ENCODE measurements at places on chromosomes 16 and 17. TPM values are rescaled to one million over a fixed set of nuclear protein-coding genes. Genes with fewer than 3 reads are reported as not detected.
A peak's percentile ranks its signal among the peaks of the same experiment; 100 is the strongest.

DNA sequence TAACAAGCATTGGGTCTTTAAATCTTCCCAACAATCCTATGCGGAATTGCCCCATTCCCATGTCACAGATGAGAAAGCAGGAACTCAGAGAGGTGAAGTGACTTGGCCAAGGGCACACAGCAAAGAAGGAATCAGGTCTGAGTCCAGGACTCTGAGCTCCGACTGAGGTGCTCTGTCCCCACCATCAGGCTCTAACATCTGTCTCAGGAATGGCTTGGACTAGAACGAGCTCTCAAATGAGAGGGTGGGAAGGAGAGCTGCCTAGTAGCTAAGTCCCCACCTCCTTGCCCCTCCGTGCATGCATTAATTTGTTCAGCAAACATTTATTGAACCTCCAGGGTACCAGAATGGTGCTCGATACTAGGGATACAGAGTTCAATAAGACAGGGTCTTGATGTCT lies 26.7 kb downstream of the ABCC3 start:
- no peak for DNase-seq

DNA sequence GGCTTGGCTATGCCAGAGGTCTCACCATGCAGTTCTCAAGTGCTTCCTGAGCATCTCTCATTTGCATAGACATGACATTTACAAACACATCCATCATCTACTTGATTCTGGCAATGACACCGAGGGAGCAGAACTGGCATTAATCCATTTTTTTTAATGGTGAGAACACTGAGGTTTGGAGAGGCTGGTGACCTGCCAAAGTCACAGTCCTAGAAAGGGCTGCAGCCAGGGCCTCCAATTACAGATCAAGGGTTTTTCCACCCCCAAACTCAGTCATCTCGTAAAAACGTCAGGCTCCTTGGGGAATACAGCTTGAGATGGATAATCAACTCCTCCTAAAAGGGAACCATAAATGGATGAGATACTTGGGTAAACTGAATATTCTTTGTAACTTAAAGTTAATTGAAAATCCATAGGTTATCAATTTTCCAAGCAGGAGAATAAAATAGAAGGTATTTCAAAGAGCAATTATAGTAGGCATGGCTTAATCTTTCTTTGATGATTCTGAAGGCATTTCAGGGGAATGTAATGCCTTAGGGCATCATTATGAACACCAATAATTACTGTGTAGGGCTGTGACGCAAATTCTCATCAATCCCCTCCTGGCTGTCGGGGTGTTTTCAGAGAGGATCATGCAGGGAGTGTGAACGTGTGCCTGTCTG lies 9.4 kb upstream of the MEOX1 start:
- DNase-seq: no peak

GRCh38 chr17:77212081-77212832 lies 71.5 kb downstream of the SEC14L1 start:
- no peak for DNase-seq

DNA sequence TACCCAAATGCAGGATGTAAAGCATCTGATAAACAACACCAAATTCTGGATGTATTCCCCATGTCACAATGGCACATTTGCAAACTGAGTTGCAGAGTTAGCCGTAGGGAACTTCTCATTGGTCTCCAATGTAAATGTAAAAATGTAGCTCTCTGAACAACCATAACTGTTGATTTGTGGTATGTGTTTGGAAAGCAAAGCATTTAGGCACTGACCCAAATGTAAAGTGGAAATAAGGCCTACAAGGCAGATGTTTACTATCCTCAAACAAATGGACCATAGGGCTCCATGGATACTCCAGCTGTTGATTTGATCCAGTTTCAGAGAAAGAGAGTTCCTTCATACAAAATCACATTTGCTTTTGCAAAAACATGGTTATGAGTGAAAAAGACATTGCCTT lies 223.0 kb upstream of the ELAC2 start:
- DNase-seq: no peak

DNA sequence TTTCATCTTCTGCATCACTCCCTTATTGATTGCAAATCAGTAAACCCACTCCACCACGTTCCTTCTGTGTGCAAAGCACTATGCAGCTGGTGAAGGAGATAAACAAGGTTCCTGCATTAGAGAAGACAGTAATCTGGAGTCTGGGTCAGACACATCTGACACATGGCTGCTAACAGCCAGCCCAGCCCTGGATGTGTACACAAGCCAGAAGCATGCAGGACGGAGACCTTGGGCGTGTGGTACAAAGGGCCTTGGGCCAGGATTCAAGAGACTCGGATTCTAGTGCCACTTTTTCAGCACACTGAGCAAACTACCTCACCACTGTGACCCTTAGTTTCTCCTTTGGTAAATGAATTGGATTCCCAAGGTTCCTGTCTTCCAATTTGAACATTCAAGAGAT lies 86.6 kb upstream of the DNAH9 start:
- DNase-seq: no peak

DNA sequence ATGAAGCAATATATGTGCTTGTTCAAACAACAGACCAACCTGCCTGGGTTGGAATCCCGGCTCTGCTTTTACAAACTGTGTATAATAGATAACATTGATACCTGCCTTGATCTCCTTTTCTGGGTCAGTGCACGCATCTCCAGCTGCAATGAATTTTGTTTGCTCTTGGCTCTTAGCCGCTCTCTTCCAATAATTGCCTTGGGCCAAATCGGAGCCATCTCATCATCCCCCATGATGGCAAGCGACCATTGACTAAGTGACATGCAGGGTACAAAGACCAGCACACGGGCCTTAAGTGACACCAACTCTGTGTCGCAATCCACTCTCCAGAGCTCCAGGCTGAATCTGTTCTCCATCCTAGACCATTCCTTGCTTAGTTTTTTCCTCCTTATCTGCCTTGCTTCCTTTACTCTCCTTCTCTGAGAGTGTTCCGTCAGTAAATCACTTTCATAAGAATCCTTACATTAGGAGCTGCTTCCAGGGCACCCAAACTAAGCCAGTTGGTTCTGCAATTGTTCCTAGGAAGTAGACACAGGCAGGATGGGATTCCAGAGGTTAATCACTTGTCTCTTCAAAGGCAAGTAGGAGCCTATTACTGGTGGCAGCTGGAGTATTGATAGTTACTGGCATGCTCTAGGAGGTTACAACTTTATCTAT lies 134.2 kb downstream of the ABCA8 start:
- DNase-seq: no peak

DNA sequence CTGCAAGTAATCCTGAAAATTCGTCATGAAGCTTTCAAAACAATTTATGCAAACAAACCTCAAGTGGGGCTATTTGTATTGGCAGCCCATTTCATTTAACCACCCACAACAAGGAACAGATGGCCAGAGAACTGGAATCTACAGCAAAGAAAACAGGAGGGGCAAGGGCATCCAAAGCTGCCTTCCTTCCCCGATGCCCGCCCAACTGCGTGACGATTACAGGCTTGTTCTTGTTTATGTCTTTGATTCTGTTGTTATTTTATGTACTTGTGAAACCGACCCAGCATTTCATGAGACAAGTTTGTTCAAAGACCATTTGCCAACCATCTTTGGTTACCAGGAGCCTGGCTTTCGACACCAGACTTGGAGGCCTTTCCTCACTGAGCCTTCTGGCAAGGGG lies 59.1 kb upstream of the IRX6 start:
- DNase-seq: no peak

DNA sequence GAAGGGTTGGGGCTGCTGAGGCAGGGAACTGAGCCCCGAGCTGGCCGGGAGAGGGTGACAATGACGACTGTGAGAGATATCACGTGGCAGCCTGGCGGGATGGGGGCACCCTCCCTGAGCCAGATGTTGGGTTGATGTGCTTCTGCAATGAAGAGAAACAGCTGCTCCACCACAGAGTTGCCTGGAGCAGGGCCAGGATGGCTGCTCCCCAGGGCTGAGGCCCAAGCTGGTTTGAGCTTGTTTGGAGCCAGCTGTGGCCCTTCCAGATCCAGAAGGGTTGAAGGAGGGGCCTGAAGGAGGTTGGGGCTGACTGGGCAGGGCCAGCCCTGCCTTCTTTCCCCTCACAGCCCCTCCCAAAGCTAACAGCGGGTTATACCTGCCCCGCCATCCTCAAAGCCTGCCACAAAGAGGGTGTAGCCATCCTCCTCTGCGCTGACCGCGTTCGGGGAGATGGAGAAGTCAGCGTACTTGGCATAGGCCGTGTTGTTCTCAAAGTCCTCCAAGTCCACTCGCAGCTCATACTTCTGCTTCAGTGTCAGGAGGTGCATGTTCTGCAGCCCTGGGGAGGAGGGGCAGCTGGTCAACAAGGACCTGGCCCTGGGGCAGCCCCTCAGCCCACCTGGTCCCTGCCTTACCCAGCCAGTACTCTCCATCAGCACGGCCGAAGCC lies 2.1 kb downstream of the MFAP4 start:
- DNase-seq: peak; percentile 91

- no peak for DNase-seq
Measured at GRCh38 chr16:49051576-49051975, 230.1 kb downstream of the CBLN1 start.

- no peak for DNase-seq
Measured at GRCh38 chr16:27838536-27839175, 224.9 kb downstream of the GSG1L start.

- no peak for DNase-seq
Measured at GRCh38 chr17:36128411-36128978, 24.9 kb downstream of the CCL4 start.

DNA sequence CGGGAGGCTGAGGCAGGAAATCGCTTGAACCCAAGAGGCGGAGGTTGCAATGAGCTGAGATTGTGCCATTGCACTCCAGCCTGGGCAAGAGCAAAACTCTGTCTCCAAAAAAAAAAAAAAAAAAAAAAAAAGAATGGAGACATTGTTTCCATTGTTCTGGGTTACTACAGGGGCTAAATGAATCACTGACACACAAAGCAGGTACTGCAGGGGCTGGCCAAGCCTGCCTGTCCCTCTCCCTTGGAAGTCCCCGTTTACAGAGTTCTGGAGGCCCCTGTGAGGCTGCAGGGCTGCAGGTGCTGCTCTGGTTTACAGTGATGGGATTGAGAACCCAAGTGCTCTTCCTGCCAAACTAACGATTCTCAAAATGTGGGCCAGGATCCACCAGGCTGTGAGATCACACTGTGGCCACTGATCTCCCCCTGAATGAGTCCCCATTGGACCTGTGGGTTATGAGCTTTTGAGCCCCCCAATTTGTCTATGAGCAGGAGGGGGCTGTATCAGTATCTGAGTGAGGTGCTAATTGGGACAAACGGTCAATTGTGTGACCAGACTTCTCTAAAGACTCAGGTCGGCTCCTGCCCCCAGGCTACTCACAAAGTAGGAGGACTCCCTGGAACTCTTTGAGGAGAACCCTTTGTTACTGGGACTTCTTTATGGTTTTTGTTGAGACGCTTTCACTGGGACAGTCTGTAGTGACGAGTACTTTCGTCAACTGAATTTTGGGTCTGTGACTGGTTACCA lies 39.0 kb downstream of the DNAH17 start:
- no peak for DNase-seq

- no peak for DNase-seq
Measured at GRCh38 chr17:70332356-70333210, 163.3 kb downstream of the KCNJ2 start.

GRCh38 chr16:6698548-6698947 lies 634.1 kb upstream of the RBFOX1 start:
- DNase-seq: no peak

- DNase-seq: no peak
Measured at GRCh38 chr17:42097691-42098631, at the start of gene ZNF385C. Gene ZNF385C (minus strand): TSS chr17:42098473. CDS start chr17:42063056, 35,417 bp downstream.

DNA sequence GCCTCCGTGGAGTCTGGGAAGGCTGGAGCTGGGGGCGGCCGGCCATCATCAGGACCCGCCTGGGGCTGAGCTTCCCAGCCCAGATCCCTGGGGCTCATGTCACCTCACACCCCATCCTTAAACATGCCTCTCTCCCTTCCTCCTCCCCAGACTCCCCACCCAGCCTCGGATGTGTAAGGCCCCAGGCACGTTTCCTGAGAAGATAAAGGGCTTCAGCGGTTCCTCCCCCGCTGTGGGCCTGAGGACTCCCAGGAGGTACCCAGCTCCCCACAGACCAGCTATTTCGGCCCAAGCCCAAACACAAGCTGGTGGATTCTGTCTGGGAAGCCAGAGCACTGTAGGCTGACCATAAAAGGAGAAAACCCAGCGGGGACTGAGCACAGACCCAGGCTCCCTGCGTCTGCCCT lies 49.2 kb downstream of the MYH11 start:
- DNase-seq: peak; percentile 45

DNA sequence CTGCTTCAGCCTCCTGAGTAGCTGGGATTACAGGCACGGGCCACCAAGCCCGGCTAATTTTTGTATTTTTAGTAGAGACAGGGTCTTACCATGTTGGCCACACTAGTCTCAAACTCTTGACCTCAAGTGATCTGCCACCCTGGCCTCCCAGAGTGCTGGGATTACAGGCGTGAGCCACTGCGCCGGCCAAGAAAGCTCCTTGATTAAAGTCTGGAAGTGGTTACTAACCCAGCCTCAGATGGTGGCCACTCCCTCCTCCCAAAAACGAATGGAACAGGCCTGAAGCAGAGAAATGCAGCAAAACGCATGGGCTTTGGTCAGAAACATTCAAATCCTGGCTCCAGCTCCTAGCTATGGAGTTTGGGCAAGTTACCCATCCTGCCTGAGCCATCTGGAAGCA lies 11.3 kb downstream of the FKBP10 start:
- DNase-seq: no peak

GRCh38 chr16:426906-427249 lies 1.4 kb downstream of the RAB11FIP3 start:
- DNase-seq: no peak

DNA sequence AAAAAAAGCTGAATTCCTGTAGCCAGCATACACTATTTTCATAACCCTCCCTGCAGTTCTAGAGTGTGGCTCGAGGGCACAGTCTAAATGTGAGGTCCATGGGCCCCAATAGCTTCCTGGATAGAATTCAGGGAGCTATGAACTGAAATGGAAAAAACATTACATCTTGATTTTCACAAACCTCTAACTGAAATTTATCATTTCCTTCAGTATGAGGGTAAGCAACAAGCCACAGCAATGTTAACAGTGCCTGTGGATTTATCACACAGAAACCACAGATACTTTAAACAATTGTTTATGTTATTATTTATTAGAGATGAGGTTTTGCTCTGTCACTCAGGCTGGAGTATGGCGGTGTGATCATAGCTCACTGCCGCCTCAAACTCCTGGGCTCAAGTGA lies 18.2 kb downstream of the TMEM92 start:
- peak; percentile 49 for DNase-seq

- no peak for DNase-seq
Measured at GRCh38 chr17:33506889-33507650, 214.0 kb upstream of the ASIC2 start.

GRCh38 chr16:27349276-27349675 lies 35.5 kb downstream of the IL4R start:
- DNase-seq: no peak

- DNase-seq: peak; percentile 61
Measured at GRCh38 chr16:88920618-88921590, 54.4 kb upstream of the PABPN1L start.

The TMC8 gene
- not detected for polyA plus RNA-seq

The DCAF7 gene
- 52.4 TPM for polyA plus RNA-seq

The USP43 gene
- not detected for polyA plus RNA-seq

The CHMP6 gene
- 44.2 TPM for polyA plus RNA-seq

The KCNJ12 gene
- 0.13 TPM for polyA plus RNA-seq

The MON1B gene
- 16.8 TPM for polyA plus RNA-seq

The MRPL27 gene
- 156 TPM for polyA plus RNA-seq

The NEUROD2 gene
- polyA plus RNA-seq: not detected

The C17orf100 gene
- 2.9 TPM for polyA plus RNA-seq

The MSLN gene
- polyA plus RNA-seq: 0.22 TPM

The TPSD1 gene
- polyA plus RNA-seq: not detected

The ZNF423 gene
- polyA plus RNA-seq: 0.10 TPM

The FA2H gene
- polyA plus RNA-seq: not detected
